ENCODE measurements at places on chromosomes 12 and 14. TPM values are rescaled to one million over a fixed set of nuclear protein-coding genes. Genes with fewer than 3 reads are reported as not detected.

DNA sequence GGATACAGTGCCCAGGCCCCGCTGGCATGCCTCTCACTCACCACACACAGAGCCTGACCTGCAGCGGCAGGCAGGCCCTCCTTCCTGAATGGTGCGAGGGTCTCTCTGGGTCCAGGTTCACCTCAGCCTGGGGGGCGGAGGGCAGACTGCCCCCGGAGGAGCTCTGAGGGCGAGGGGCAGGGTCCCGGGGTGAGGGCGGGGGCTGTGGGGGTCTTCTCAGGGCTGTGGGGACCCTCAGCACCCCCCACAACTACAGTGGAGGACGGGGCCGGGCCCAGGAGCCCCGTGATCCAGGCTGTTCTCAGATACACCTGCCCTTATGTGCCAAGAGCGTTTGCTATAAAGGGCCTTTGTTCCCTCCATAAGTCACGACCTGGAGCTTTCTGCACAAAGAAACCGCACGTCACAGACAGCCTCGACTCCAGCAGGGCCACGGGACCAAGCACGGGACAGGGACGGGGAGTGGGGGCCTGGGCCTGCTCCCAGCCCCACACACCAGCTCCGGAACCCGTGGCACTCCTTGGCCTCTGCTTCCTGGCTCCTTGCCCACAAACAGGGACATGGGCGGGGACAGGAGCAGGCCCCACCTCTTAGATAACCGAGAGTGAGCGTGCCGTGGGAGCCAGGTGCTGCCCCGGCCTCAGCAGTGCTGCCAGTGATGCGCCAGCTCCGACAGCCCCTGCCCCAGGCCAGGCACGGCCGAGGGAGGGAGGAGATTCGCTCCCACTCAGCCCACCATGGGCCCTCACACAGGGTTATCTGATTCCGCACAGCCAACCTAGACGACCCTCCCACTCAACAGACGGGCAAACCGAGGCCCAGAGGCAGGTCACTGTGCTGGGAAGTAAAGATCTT lies 101.9 kb downstream of the RFLNA start:
- H3K4me3 ChIP-seq, result no peak overlapping the region
- peaks cover 12% of the 10 kb centered on the region for H3K4me1 ChIP-seq
- no peak for DNase-seq

DNA sequence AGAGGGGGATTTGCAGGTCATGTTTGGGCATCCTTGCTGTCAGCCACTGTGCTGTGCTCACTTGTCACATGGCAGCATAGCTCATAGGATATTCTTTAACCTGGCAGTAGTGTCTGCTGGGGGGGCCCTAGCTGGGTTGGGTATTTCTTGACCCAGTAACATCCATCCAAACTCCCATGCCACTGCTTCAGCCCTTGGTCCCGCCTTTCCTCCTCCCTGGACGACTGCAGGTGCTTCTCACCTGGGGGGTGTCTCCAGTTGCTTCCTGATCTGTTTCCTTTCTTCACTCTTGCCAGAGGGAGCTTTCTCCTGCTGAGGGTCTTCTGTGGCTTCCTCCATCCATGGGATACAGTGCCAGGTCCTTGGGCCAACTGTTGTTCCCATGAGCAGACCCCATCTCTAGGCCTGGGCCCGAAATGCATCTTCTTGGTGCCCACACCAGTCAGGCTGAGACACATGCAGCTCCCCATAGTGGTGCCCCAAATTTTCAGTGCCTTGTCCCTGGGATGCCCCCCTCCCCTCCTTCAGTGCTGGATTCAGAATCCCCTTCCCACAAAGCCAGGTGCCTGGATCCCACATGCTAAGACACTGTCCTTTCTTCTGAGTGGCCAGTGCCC lies 20.5 kb downstream of the C14orf132 start:
- H3K4me3 ChIP-seq, result no peak overlapping the region
- DNase-seq, result no peak
- H3K27ac ChIP-seq, result no peak overlapping the region
- H3K4me1 ChIP-seq, result no peaks in the 10 kb centered on the region
- peaks cover 9% of the 10 kb centered on the region for H3K27me3 ChIP-seq

DNA sequence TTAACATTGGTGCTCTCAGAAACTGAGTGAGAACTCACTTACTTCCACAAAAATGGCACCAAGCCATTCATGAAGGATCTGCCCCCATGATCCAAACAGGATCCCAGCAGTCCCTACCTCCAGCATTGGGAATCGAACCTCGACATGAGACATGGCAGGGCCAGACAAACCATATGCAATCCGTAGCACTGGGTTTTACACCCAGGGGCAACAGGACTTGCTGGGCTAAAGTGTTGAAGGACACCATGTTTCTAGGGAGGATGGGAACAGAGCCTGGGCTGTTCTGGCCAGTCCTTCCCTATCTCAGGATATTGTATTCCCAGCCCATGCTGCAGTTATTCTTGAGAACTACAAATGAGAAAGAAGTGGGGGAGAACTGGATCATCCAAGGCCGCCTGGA lies 36.6 kb downstream of the SERPINA3 start:
- DNase-seq, result no peak
- H3K4me1 ChIP-seq, result no peaks in the 10 kb centered on the region

The TTC6 gene
- total RNA-seq, result not detected

The SNRNP35 gene
- total RNA-seq, result 24.8 TPM

Data from activated CD4-positive, alpha-beta T cell treated with anti-CD3 and anti-CD28 coated beads for 36 hours (primary cell).